WERI-Rb-1 (cell line): ENCODE measurements at places on chromosomes 2 and 18.

GRCh38 chr2:190497428-190497827, 37.1 kb downstream of the NEMP2 start:
- peak; percentile 22 for DNase-seq

GRCh38 chr2:173982918-173983317, 17.7 kb upstream of the SP3 start:
- peak; percentile 32 for DNase-seq

- no peak for DNase-seq
Measured at GRCh38 chr2:238811293-238811692, 36.6 kb upstream of the TWIST2 start.

DNA sequence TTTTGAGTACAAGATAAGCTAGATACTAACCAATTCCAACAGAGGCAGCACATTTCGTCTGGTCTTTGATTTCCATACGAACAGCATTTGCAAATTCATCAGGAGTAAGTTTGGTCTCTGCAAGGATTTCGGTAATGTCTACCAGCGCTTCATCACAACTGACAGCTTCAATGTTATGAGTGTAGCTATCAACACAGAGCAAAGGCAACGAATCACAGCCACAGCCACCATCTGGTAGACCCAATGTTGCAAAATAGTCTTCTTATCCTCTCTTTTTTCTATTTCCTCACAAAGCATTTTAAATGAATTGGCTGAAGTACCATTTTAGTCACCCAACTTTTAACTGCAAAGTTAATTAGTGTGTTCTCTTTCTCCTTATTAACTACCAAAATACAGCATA, 68.3 kb downstream of the REV1 start:
- no peak for DNase-seq

GRCh38 chr2:109208071-109208950, 79.3 kb downstream of the SH3RF3 start:
- peak; percentile 63 for DNase-seq

GRCh38 chr2:240426845-240427721, 8.4 kb upstream of the GPC1 start:
- DNase-seq, result peak; percentile 4

- peak; percentile 21 for DNase-seq
Measured at GRCh38 chr2:63488118-63488713, 100.1 kb downstream of the WDPCP start.

DNA sequence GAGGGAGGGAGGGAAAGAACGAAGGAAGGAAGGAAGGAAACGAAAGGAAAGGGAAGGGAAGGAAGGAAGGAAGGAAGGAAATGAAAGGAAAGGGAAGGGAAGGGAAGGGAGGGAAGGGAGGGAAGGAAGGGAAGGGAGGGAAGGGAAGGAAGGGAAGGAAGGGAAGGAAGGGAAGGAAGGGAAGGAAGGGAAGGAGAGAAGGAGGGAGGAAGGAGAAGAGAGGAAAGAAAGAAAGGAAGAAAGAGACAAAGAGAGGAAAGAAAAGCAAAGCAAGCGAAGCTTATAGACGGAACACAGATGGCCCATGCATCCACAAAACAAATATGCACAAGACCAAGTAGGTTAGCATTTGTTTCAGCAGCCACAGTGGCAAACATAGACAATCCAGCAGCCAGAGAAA, 20.4 kb upstream of the GALNT3 start:
- no peak for DNase-seq
